ENCODE measurements at places on chromosomes 13 and 19.

DNA sequence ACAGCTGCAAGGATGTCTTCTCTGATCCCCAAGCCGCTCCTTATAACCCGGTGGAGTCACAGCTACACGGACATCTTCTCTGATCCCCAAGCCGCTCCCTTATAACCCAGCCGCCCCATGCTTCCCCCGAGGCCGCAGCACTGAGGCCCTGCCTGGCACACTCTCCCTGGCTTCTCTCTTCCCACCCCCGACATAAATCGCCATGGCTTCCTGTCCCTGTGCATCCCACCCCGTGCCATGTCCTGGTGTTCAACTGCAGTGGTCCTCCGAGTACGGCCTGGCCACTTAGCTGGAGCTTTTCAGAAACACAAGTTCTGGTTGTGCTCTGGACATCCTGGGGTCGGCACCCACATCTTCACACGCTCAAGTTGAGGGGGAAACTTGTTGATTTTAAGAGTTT, 60.4 kb downstream of the RASA3 start:
- no peak for DNase-seq

DNA sequence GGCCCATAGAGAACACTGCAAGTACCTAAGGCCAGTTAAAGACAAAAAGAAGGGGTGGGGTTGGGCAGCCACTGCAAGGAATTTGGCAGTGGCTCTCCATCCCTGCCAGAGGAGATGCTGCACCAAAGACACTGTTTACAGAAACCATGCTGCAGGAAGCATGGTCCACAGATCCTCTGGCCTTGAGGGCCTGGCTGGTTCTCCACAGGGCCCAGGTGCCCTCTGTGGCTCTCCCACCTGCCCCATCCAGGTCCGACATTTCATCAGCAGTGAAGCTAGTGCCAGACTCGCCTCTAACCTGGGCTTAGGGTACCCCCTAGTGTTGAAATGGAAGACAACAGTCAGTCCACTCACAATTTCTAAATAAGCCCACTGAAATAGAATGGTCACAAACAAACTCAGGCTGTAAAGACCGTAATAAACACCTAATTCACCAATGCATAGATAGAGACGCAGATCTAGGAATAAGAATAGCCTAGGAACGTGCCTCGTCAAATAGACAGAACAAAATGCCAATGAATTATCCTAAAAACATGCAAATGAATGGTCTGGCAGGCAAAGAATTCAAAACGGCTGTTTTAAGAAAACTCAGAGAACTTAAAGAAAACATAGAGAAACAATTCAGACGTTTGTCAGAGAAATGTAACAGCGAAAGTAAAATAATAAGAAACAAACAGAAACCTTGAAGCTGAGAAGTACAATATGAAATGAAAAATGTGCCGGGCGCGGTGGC, 23.3 kb downstream of the LYPD4 start:
- peak; percentile 80 for DNase-seq

GRCh38 chr13:37484056-37484455, 114.5 kb downstream of the POSTN start:
- DNase-seq, result no peak

GRCh38 chr13:99354371-99354951, 47.3 kb upstream of the GPR183 start:
- DNase-seq, result peak; percentile 21

GRCh38 chr19:17058236-17058635, 17.0 kb downstream of the HAUS8 start:
- no peak for DNase-seq

DNA sequence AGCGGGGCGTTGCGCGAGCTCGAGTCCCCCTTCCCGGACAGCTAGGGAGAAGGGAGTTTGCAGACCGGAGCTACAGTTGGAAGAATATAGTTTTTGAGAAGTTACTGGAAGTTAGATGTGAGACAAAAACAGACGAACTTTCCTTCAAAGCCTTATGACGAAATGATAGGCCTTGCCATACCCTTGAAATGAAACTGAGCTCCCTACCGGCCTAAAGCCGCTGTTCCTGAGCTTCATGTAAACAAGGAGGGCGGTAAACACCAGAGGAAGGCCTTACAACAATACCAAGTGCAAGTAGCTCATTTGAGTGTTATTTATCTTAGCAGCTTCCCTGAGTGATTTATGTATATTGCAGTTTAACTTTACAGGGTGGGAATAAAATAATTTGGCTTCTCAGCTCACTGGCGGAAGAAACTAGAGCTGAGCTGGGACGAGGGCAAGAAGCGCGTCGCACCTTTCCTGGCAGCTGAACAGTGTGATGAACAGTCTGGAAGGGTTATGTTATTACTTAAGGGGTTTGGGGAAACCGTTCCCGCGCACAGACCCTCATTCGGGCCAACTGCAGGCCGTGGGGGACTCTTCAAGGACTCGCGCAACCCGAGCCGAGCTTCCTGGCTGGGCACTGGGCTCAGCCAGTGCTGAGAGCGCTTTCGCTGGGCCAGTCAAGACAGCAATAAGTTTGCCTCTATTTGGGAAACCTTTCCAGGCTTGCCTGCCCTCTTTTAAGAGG, 111.2 kb downstream of the KCNRG start:
- peak; percentile 63 for DNase-seq

DNA sequence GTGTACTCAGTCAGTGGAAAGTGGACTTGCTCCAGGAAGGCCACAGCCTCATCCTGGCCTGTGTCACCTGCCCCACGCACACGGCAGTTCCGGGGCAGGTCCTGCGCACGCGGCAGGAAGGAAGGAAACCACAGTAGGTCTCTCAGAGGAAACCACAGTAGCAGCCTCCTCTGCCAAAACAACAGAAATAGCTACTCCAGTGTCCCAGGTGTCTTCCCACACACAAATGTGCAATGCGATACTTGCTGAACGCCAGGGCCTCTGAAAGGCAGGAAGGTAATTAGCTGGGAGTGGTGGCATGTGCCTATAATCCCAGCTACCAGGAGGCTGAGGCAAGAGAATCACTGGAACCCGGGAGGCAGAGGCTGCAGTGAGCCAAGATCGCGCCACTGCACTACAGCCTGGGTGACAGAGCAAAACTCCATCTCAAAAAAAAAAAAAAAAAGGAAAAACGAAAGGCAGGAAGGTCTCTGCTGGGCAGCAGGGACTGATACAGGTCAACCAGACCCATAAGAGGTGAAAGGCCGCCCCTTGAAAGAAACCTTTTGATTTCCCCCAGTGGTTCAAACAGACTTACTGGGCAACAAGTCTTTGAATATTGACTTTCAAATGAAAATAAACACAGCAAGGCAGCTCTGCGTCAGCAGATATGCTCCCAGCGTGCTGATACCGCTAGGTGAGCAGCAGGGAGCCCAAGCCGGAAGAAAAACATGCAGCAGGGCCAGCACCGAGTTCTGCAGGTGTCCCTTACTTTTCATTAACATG, 49.5 kb downstream of the CRYL1 start:
- DNase-seq, result peak; percentile 54

DNA sequence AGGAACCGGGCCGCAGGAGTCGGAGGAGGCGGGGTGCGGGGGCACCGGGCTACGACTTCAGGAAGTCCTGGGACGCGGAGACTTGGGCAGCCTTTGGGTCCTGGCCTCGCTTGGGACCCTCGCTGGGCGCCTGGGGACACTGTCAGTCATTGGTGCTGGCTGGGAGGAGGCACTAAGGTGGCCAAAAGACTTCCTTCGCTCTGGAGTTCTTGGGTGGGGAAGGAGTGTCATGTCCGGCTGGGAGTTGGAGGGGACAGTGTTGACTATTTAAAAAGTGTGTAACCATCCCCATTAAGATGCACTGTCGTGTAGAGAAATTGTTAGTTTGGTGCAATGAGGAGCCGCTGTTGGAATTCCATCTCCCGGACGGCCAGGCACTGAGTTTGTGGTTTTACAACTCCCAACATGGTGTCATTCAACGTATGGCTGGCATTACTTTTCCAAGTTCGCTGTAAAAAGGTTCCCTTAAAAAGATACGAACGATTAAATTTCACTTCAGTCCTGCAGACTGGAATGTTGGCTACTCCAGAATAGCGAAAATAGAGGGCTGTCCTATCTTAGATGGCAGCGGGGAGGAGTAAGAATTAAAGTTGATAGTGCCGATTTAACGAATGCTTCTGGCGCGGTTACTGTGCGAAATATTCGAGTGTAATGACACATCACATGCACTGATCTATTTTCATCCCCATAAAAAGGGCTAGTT, 776 bp downstream of the DNAJC3 start:
- peak; percentile 36 for DNase-seq

DNA sequence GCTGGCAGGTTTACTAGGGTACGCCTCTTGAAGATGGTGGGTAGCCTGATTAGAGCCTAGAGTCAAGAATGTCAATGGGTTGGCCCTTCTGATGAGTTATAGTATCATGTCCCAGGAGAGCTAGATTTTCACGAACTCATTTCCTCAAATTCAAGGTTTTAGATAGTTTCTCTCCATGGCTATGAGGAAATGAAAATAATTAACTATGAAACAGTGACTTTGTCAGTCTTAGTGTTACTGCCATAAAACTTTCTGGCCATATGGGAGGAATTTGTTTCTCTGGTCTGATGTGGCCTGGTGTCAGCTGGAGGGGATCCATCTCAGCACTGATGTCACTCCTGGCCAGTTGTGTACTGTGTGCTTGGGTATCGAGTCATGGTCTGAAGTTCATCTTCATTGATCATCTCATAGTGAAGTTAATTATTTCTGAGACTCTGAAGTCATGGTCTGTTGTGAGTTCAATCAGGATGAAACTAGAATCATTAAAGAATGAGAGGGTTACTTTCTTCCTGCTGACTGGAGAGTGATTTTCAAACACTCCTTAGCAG, 49.4 kb upstream of the TNFSF11 start:
- no peak for DNase-seq

- DNase-seq, result peak; percentile 64
Observed at GRCh38 chr13:33441015-33441414, 155.5 kb upstream of the STARD13 start.

- no peak for DNase-seq
Observed at GRCh38 chr19:47313754-47314295, 4.2 kb downstream of the C5AR1 start.

DNA sequence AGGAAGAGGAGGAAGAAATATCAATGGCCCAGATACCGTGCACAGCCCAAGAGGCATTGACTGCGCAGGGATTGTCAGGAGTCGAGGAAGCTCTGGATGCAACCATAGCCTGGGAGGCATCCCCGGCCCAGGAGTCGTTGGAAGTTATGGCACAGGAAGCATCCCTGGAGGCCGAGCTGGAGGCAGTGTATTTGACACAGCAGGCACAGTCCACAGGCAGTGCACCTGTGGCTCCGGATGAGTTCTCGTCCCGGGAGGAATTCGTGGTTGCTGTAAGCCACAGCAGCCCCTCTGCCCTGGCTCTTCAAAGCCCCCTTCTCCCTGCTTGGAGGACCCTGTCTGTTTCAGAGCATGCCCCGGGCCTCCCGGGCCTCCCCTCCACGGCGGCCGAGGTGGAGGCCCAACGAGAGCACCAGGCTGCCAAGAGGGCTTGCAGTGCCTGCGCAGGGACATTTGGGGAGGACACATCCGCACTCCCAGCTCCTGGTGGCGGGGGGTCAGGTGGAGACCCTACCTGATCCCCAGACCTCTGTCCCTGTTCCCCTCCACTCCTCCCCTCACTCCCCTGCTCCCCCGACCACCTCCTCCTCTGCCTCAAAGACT, 36.0 kb downstream of the KEAP1 start:
- DNase-seq, result no peak

DNA sequence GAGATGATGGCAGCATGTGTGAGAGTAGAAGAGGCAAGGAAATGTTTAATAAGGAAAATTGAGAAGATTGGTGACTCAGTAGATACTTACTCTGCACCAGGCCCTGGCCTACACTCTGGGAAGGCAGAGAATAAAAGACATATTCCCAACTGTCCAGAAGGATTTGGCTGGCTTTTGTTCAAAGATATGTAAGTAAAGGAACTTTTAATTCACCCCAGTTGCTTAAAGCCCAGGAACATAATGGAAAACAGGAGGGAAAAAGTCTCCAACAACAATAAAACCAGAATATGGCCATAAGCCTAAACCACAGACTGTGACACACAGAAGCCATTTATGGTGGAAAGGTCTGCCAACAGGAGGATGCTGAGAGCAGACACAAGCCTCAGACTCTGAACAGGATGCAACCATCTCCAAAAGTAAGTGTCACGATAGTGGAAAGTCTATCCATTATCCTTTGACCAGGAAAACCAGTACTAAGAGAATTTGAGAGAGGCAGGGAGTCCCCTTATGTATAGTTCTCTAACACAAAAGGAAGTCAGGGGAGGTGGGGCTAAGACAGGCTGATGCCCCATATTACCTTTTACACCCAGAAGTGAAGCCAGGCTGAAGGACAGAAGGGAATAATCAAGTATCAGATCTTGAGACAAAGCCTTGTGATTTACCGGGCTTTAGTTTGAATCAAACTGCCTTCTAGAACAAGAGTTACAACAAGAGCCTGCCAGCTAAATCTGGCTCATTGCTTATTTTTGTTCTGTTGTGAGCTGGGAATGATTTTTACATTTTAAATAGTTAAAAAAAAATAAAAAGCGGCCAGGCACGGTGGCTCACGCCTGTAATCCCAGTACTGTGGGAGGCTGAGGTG, 169.5 kb upstream of the STARD13 start:
- no peak for DNase-seq

- no peak for DNase-seq
Observed at GRCh38 chr19:39082745-39083598, 1.2 kb upstream of the ACP7 start.

DNA sequence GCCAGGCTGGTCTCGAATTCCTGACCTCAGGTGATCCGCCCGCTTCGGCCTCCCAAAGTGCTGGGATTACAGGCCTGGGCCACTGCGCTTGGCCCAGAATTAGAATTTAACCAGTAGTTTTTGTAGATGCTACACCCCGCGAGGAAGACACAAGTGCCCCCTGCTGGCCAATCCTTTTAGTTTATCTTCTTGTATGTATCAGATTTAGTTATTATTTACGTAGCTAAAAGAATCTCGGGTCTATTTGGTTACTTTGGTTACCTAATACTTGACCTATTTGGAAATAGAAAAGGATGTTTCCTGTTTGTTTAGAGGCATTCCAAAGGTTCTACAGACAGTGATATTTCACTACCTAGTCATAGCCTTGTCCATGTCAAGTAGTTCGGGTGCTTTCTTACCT, 22.0 kb downstream of the MUC16 start:
- DNase-seq, result peak; percentile 19

- DNase-seq, result no peak
Observed at GRCh38 chr13:31747291-31747690, 8.0 kb downstream of the RXFP2 start.

- DNase-seq, result peak; percentile 93
Observed at GRCh38 chr19:35644987-35645679, 3.0 kb upstream of the COX6B1 start.

DNA sequence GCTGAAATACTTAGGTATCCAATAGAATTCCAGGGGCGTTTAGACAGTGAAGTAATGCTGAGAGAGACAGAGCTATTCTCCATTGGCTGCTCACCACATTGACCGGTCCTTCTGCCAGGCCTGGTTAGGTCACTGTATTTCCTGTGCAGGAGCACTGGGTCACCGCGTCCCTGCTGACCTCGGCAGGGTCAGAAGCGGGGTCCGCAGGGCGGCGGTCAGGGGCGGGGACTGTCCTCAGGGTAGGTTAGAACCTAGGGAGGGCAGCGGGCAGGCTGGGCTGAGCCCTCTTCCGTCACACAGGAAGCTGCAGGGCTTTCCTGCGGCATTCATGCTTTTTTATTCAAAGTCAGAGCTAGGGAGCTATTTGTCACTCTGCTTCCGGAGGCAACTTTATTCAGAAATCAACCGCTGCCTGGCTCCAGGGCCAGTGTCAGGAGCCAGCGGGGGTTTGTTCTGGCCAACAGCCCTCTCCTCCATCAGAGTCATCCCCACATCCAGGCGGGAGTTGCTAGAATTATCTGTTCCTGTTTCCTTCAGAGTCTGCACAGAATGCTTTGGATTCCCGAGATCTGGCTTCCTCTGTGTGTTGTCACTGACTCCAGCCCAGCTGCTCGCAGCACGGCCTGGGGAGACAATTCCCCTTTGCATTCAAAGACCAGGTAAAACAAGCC, 81.2 kb upstream of the WASF3 start:
- DNase-seq, result no peak

- DNase-seq, result peak; percentile 92
Observed at GRCh38 chr19:56538254-56538760, 441 bp upstream of the ZFP28 start.

All from NCI-H526 (cell line).